ENCODE measurements at places on chromosomes 5 and 9. TPM values are rescaled to one million over a fixed set of nuclear protein-coding genes. Genes with fewer than 3 reads are reported as not detected.

Gene DTWD2
- 3.1 TPM for total RNA-seq

Gene CDC14B
- 7.0 TPM for total RNA-seq

Gene RAB24
- total RNA-seq, result 20.8 TPM

Gene TMEM174
- total RNA-seq, result not detected

Gene CXCL14
- 0.09 TPM for total RNA-seq

Gene TMEM252
- total RNA-seq, result not detected

Gene CTXN3
- not detected for total RNA-seq

Gene PCDHB4
- total RNA-seq, result 0.17 TPM

Gene ADRB2
- 11.7 TPM for total RNA-seq

Gene AMBP
- total RNA-seq, result 0.17 TPM

Gene FRMD3
- total RNA-seq, result 6.1 TPM

GRCh38 chr5:50547303-50547702 lies 106.2 kb upstream of the EMB start:
- DNase-seq, result no peak

DNA sequence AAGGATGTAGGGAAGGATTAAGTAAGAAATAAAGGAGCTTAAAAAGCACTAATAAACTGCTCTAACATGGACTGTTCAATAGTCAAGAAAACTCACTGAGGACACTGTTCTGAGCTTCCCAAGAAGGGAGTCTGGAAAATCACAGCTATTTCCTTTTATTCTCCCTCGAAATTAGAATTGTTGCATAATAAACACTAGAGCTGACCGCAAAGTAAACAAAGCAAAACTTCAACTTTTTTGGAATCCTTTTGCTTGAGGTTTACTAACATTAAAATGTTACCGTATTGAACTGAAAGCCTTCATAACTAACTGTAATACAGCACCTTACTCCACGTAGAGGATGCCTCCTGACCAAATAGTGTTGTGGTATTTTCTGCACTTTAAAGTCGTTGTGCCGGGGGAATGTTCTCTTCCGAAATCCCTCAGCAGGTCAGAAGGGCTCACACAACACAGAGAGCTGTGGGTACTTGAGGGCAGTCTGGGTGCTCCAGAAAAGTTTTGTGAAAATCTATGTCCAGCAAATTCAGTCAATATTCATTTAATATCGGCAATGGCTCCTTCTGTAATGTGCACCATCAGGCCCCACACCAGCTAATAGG lies 59.2 kb downstream of the TTLL11 start:
- DNase-seq, result no peak

- no peak for DNase-seq
Measured at GRCh38 chr5:118354797-118355196, 633.5 kb downstream of the DTWD2 start.

GRCh38 chr9:109861918-109862317 lies 81.9 kb downstream of the PALM2AKAP2 start:
- DNase-seq, result no peak

DNA sequence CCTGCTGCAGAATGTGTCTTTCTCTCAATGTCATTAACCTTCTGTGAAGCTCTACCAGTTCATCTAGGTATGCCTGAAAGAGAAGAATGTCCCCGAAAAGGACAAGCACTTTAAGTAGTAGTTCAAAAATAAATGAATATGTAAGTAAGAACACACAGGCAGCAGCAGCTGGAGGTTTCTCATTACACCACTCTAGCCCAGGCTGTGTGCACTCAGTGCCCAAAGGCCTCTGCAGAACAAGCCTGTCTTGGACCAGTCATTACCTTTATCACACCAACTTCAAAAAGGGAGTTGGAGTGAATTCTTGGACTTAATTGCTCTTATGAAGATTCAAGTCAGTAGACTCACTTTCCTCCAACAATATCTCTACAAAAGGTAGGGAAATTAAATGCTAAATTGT lies 268.8 kb downstream of the MLLT3 start:
- no peak for DNase-seq

- DNase-seq, result no peak
Measured at GRCh38 chr5:75040973-75041372, 11.4 kb downstream of the GCNT4 start.

DNA sequence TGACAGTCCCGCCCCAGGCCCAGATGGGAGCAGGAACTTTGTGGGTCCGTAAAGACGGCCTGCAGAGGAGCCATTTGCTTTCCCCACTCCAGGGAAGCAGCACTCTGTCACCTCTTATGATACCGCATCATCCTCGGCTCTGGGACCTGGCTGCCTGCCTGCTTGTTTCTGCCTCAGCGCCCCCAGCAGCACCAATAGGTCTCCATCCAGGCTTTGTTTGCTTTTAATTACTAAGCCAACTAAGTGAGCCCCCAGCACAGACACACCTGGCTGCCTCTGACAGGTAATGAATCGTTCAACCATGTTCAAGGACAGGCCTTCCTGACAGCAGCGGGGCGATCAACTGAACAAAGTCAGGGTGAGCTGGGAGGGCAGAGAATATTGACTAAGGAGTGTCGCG lies 141.4 kb downstream of the C5orf15 start:
- no peak for DNase-seq

- peak; percentile 97 for DNase-seq
Measured at GRCh38 chr9:129835128-129835859, at the start of the genes C9orf78 and USP20. Gene C9orf78 (minus strand): TSS chr9:129835275. CDS start chr9:129835221, 54 bp downstream. Gene USP20 (plus strand): TSS chr9:129835458. CDS start chr9:129852556, 17,098 bp downstream.

DNA sequence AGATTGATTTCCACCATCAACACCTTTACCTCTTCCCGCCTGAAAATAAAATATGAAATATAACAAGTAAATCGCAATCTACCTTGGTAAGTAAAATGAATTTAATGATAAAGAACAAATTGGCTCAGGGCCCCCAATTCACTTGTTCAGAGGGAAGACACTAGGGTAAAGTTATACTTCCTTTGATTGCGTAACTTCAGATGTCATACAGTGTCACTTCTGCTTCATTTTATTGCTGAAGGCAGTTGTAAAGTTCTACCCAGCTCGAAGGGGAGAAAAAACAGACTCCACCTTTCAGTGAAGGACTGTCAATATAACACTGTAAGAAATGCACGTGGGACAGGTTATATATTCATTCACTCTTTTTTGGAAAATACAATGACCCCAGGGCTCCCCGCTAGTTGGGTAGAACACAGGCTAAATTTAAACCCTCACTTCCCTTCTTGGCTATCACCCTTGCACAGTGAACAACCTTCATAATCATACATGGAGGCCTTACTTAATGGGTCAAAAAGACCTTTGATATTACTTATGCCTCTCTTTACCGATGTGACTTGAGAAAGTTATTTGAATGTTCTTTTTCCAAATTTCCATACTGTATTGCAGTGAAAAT lies 848.8 kb downstream of the MAT2B start:
- no peak for DNase-seq

GRCh38 chr9:15361737-15362136 lies 54.7 kb upstream of the TTC39B start:
- no peak for DNase-seq

- DNase-seq, result peak; percentile 89
Measured at GRCh38 chr9:109923471-109923760, 143.4 kb downstream of the PALM2AKAP2 start.

GRCh38 chr5:75152860-75153259 lies 83.8 kb downstream of the ANKRD31 start:
- no peak for DNase-seq
